Foreskin fibroblast (primary cell): ENCODE measurements at places on chromosomes 16 and 17.

DNA sequence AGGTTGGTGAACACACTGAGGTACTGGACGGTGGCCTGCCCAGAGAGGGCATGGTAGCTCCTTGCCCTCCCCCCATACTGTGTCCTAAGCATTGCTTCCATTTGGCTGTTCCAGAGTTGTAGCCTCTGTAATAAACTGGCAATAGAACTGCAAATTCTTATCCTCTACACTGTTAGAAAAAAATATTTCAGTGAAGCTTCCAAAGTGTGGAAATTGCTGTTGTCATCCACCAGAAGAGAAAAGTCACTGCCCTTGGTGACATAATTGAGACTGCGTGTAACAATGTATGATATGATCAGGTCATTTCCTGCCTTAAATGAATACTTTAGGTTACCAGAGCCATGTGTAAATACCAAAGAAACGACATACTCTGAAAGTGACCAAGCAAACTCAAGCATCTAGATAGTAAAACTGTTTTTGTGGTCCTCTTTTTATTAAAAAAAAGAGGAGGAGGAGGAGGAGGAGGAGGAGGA lies 65.9 kb downstream of the CEP95 start:
- peak; percentile 22 for DNase-seq

- DNase-seq: no peak
Observed at GRCh38 chr17:49970498-49970897, 1.5 kb downstream of the DLX4 start.

DNA sequence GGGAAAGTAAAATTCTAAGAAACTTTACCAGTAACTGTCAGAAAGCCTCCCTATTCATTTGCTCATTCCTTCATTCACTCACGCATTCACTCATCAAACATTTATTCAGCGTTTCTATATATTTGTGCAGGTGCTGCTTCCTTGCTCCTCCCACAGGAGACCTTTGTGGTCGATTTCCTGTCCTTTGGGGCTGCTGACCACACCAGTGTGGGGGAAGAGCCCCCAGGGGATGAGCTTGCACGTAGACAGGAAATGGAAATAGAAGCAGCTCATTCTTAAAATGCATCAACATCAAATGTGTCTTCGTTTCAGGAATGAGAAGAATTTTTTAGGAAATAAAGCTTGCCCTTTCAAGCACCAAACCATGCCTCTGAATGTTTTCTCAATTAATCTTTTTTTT lies 9.6 kb downstream of the PIK3R6 start:
- DNase-seq: peak; percentile 4

GRCh38 chr17:29619251-29619650 lies 3.5 kb downstream of the CORO6 start:
- DNase-seq: peak; percentile 71

GRCh38 chr16:57409870-57410587 lies 5.5 kb downstream of the CCL17 start:
- no peak for DNase-seq

- no peak for DNase-seq
Observed at GRCh38 chr17:51103050-51103449, 17.6 kb downstream of the SPAG9 start.
